LoVo (cell line): ENCODE measurements at places on chromosomes 13 and 19.

GRCh38 chr13:98900442-98900841, 77.4 kb downstream of the DOCK9 start:
- no peak for DNase-seq

- DNase-seq, result no peak
These were observed 271.1 kb downstream of the UQCRFS1 start for GRCh38 chr19:28941833-28942232.

DNA sequence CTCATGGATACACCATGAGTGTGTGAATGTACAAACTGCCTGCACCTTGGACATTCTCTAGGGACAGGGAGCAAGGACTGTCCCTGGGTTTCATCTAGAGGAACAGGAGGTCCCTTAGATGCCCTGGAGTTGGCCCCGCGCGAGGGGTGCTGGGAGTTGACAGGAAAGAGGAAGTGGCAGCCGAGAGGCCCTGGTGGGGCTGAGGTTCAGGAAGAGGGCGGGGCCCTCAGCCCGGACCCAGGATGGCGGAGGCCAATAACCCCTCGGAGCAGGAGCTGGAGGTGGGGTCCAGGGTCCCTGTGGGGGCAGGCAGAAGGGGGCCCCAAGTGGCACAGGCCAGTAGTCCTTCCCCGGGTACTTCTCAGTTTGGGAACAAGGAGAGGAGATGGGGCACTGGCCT, 6.9 kb downstream of the PKN1 start:
- no peak for DNase-seq

GRCh38 chr13:34546344-34547250, 395.5 kb upstream of the NBEA start:
- DNase-seq, result no peak

- no peak for DNase-seq
These were observed 51.5 kb downstream of the MCF2L start for GRCh38 chr13:113020323-113021080.

DNA sequence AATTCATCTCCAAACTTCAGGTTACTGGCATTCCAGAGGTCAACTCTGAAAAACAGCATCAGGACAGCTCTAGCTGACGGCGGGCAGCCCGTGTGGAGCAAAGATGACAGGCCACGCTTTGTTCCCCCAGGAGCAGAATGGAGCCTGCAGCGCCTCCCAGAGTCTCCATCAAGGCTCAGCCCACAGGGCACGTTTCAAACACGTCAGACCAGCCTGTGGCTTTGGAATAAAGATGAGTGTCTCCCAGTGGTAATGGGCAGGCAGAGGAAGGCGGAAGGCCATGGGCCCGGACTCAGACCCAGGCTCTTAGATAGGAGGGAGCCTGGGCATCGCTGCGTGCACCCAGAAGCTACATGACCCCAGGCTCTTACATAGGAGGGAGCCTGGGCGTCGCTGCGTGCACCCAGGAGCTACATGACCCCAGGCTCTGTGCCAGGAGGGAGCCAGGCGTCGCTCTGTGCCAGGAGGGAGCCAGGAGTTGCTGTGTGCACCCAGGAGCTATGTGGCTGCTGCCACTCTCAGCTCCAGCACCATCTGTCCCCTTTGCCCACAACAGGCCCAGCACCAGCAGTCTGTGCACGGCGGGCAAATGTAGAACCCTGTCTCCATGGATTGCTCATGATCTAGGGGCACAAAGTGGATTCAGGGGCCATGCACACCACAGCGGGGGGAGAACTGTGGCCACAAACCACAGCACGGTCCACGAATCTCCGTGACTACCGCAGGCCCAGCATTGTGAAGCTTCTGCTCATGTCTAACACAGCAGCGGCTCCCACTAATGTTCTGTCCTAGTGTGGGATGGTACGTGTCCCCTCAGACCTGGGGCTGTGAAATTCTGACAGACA, 47.8 kb upstream of the C13orf46 start:
- DNase-seq, result no peak

DNA sequence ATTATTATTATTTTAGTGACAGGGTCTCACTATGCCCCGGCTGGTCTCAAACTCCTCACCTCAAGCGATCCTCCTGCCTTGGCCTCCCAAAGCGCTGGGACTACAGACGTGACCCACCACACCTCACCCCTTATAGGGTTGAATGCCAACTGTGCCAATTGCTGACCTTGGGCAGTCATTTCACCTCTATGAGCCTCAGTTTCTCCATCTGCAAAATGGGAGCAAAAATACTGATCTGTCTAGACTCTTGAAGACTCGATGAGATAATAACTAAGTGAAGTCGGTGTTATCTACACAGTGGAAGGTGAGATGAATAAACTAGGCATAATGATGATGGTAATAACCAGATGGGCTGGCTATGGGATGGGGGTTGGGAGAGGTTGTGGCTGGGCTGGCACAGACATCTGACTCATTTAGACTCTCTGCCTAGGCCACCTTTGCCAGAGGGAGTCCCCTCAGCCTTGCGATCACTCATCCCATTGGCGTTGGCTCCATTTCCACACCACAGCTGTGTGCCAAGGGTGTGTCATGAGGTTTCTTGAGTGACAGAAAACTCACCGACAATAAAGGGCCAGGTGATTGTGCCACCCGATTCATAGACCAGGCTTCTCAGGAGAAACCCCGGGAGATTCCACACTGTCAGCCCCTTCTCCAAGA, at the start of gene CASP14:
Gene CASP14, plus strand, starts transcription at position 596 of the 657 bp plus-strand sequence. CDS start 2,772 bp downstream, outside the sequence.
- no peak for DNase-seq

DNA sequence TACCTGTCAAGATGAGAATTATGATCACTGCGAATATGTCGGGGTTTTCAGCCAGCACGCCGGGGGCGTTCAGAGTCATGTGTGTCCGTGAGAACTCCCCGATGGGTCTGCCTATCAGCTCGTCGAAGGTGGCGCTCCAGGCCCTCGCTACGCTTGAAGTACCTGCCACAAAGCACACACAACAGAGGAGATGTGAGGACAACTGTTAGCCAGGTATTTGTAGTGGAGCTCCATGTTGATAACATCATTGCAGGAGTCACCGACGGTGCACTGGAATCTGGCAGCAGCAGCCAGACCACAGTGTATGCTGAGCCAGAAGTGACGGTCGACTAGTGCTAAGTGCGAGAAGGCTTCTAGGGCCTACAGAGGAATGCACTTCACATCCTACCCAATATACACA, 62.7 kb downstream of the SLC7A1 start:
- no peak for DNase-seq

DNA sequence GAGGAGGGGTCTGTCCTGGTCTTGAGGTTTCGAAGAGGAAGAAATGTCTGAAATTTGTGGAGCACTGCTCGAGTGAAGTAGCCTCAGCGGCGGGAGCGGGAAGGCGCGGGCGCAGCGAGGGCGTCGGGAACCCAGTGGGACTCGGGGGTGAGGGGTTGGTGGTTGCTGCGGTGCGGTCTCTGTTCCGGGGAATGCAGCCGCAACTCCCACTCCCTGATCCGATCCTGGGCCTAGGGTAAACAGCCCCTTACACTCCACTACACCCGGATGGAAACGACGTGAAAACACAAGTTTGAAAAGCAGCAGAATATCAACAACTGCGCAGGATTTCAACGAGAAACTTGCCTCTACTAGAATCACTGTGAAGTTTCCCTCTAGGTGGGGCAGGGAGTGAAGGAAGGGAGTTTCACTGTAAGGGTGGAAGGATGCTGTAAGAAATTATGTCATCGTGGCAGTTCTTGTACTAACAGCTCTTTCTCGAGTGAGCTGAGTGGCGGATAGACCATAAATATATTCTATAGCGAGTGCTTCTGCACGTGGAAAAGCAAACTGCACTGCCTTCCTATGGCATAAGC, 2.0 kb upstream of the KLF12 start:
- DNase-seq, result no peak

- DNase-seq, result no peak
These were observed 51.3 kb downstream of the PTPRS start for GRCh38 chr19:5289060-5289990.

- no peak for DNase-seq
These were observed 216.9 kb downstream of the RGCC start for GRCh38 chr13:41674246-41674645.

DNA sequence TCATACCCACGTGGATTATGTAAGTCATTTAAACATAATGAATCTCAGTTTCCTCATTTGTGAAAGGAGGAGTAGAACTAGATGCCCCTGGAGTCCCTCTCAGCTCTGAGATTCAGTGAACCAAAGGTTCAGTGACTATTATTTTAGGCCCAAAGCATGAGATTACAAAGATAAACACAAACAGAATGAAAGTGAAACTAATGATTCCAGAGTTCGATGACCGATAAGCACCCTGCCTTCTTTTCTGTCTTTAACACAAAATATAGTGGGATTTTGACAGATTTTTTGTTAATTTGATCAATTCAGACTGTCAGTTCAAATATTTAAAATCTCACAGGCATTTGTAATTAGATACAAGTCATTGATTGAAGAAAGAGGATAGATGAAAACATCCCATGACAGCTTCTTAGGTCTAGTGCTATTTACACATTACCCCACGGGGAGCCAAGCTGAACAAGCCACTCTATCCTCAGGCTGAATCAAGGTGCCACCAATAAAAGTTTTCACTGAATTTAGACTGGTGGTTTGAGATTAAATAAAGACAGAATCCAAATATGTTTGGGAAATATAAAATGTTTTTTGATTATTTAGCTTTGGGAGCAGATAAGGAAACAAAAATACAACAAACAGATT, 64.6 kb upstream of the RAP2A start:
- DNase-seq, result peak; percentile 20

DNA sequence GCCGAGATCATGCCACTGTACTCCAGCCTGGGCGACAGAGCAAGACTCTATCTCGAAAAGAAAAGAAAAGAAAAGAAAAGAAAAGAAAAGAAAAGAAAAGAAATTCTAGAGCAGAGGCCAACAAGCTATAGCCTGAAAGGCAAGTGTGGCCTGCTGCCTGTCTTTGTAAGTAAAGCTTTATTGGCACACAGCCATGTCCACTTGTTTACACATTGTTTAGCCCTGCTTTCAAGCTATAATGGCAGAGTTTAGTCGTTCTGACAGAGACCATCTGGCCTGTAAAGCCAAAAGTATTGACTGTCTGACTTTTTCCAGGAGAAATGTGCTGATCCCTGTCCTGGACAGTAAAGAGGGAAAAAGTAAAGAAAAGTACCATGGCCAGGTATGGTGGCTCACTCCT, 18.3 kb downstream of the NWD1 start:
- DNase-seq, result peak; percentile 21

DNA sequence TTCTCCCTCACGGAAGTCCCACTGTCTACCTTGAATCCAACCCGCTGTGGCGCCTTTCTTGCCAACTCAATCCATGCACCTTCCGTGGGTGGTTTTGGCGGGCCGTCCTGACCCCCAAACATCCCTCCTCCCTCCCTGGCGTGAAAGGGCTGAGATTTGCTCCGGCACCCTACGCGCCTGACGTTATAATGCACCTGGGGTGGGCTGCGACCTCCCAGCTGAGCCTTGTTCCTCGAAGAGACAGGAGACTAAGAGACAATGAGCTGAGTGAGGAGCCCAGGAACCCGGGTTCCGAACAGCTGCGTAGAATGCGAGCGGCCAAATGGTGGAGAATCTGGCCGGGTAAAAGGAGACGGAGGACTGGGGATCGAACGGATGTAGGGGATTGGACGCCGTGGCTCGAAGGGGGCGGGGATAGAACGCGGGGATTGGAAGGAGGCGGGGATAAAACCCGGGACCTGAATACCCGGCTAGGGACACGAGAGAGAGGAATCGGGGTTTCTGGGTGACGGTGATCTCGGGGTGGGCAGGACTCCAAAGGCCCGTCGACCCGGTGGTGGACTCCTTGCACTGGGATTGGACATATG, at the start of gene CPT1C:
Gene CPT1C, plus strand, starts transcription at position 461 of the 587 bp plus-strand sequence. CDS start 1,137 bp downstream, outside the sequence.
- DNase-seq, result no peak

- DNase-seq, result no peak
These were observed 120.8 kb upstream of the ZNF507 start for GRCh38 chr19:32224371-32225244.

DNA sequence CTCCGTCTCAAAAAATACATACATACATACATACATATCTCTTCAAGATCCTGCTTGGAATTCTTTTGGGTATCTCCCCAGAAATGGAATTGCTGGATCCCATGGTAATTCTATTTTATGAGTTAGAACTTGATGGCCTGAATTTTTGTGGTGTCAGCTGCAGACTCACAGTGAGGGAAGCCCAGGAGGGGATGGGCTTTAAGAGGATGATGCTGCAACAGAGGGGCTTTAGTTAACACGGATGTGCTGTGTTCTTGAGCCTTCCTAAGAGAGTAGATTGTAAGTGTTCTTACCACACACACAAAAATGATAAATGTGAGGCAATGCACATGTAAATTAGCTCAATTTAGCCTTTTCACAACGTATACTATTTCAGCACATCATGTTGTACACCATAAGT, 31.8 kb downstream of the CACNG6 start:
- no peak for DNase-seq

- no peak for DNase-seq
These were observed 10.8 kb upstream of the TIMM13 start for GRCh38 chr19:2438178-2438577.

DNA sequence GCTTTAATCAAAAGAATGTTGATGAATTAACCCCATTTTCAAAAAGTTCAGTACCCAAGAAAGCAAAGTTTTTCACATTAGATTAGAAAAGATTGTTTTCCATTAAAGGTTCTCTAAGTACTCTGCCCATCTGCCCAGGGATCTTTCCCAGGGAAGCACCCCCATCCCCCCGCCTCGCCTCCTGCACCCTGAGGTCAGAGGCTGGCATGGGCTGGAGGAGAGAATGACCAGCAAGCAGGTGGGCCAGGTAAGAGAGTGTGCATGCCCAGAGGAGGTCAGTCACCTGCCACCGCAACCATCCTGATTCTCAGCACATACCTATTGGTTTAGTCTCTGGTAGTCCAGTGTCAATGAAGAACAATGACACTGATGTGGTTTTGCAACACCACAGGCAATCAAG, 279.4 kb upstream of the ZNF507 start:
- DNase-seq, result no peak

DNA sequence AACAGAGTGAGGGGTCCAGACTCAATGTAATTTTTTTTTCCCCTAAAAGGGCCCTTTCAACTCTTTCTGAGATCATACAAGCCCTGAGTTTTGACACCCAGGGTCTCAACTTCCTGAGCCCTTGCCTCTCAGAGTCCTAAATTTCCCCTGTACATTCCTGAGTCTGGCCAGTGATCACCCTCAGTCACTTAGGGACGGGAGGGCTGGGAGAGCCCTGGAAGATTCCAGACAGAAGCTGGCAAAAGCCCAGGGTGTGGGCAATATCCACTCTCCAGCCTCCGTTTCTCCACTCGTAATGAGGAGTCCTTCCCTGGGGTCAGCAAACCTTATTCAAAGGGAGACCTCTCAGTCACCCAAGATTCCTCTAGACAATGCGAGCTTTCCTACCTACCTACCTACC, 1.6 kb downstream of the PPP1R13L start:
- DNase-seq, result no peak

DNA sequence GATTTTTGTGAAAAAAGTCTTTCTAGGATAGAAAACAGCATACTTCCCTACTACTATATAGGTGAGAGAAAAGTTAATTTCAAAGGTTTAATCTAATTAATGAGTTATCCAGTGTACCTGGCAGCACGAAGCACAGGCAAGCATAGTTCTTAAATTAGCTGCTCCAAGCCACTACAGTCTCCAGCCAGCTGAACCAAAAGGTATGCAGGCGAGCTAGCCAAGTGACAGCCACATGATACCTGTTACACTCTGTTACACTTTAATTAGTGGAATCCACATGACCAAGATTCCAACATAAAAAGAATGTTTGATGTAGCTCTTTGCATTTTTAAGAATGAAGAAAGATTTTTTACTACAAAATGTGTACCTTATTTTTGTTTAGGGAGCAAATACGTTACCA, 15.5 kb downstream of the SLC25A30 start:
- no peak for DNase-seq
